ENCODE measurements at places on chromosomes 2 and 18.

GRCh38 chr2:238855891-238856580, 8.2 kb downstream of the TWIST2 start:
- DNase-seq = no peak

GRCh38 chr2:9498210-9498609, 23.9 kb downstream of the IAH1 start:
- no peak for DNase-seq

DNA sequence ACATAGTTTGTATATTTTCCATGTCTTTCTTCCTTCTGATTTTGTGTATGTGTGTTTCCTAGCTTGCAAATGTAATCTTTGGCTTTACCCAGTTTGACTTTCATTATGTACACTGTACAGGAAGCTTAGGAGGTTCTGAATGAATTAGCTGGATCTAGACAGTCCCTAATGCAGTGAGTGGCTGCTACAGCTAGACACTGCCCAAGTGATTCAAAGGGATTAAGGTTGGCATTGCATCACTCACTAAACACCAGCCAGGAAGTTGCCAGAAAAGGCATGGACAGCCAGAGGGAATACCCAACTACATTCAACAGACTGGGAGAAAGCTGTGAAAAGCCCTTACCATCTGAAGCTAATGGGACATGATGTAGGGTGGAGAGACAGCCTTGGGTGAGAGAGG, 316.0 kb upstream of the MEX3C start:
- no peak for DNase-seq

GRCh38 chr2:158487419-158487818, 30.7 kb downstream of the PKP4 start:
- no peak for DNase-seq

DNA sequence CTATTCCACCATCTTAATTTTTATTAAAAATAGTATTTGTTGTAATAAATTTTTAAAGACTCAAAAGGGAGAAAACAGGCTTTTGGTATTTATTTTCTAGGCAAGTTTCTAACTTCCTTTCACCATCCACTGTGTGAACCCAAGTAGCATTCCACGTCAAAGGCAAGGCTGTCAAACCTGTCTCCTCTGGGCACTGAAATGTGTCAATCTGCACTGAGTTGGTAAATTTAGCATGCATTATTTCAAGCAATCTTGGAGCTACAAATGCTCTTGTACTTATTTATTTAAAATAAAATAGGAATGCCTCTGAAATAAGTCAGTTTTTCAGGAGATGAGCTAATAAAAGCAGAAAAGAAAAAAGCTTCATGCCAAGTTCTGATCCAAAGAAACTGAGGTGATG, 130.9 kb upstream of the CNTNAP5 start:
- DNase-seq = no peak

DNA sequence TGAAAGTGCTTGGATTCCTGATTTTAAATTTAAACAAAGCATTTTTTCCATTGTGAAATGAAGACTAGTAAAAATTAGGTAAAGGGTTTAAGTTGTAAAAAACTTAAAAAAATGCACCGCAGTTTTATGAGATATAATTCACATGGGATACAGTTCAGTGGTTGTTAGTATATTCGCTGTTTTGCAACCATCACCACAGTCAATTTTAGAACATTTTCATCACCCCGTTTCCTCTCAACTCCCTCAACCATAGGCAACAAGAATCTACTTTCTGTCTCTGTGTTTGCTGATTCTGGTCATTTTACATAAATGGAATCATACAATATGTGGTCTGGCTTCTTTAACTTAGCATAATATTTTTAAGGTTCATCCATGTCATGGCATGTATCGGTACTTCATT, 4.0 kb downstream of the DGKD start:
- DNase-seq = no peak

- no peak for DNase-seq
Observed at GRCh38 chr2:210496512-210496911, 20.0 kb upstream of the LANCL1 start.

DNA sequence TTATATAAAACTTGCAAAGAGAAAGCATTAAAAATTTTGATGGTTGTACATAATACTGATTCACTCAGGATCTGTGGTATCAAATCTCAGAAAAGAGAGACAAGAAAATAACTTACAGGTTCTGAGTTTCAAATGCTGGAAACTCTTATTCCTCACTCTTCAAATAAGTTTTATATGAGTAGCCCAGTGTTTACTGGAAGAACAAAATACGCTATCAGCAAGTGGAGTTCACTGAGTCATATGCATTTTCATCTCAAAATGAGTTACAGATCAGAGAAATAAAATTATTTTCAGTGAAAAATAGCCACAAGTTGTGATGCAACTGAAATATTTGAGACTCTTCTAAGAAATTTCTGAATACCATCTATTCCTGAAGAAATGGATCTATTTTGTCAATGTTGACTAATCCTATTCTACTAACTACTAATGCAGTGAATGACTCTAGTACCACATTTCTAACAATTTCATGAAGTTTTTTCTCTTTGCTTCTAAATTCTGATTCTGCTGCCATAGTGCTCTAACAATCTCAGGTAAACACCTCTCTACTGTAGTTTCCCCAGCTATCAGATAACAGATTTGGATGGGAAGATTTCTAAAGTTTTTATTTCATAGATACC, 391.7 kb downstream of the ZEB2 start:
- no peak for DNase-seq

- no peak for DNase-seq
Observed at GRCh38 chr2:189175869-189176433, 3.6 kb downstream of the COL5A2 start.

DNA sequence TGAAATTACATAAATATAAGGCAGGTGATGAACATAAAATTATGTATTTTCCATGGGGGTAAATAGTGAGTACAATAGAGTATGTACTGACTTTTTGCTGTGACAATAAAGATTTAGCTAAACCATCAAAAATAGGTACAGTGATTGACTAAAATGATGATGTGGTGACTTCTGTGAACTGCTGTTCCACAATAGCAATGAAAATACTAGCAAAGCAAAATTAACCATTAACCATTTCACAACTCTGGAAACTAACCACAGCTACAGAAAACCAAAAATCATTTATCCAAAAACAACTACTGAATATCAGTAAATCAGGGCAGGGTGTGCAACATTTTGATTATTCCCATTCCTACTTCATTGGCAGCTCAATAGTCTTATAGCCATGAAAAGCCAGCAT, 161.4 kb upstream of the GYPC start:
- no peak for DNase-seq

DNA sequence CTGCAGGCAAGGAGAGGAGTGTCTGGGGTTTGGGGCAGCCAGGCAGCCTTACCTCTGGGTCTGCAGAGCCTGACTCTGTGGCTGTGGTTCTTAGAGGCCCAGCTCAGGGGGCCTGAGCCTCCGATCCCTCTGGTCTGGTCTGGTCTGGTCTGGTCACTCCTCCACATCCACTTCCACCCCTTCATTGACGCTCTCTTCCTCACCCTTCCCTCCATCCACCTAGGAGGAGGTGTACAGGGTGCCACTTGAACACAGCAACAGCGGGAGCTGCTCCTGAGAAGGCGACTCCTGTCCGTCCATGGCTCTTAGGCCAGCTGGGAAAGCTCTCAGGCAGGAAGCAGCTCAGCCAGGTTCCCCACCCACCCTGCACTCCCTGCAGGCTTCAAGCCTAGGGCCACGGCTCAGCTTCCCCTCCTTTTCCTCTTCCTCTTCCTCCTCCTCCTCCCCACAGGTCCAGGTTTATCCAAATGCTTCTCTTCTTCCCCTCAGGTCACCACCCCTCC, 16.9 kb downstream of the GPR55 start:
- no peak for DNase-seq

DNA sequence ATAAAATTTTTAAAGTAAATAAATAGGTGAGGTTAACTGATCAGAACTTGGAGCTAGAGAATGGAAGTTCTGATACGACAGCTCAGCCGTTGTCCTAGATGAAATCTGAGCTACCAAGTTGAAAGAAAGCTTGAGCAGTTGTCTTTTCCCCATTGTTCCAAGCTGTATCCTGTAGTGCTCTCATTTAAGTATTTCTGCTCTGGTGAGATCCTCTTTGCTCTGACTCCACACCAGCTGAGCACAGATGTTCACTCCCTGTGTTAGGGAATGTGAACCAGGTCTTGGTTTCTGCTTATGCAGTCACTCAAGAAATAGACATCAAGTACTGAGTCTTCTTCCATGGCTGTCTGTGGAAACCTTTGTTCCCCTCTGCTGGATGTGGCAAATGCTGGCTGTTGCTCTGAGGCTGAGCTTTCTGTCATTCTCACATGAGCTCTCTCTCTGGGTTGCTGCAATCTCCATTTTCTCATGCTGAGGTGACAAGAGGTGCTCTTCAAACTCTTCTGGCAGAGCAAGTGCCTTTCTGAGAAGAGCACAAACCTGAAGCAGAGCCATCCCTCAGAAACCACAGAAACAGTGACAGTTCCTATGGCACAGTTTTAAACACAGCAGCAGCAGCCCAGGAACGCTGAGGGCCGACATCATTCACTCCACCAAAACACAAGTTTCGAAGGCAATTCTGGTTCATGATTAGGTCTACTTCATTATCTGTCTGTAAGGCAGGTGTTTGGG, 194.1 kb downstream of the SP3 start:
- DNase-seq = no peak

DNA sequence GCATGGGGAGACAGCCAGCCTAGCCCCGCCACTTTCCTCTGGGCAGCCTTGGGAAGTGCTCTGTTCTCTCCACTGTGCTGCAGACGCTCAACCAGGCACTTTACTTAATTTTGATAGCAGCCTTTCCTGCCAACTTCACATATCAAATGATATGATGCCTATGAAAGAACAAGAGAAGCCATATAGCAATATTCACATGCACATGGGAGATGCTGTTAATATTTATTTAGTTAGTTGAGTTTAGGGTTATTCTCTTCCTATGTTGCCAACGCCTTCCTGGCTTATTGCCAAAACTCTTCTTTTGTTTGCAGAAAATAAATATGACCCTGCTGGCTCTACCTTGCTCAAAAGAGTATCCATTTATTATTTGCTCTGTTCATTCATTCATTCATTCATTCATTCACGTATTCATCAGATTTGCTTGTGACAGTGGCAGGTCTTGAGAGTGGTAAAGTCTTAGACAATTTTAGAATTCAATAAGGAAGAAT, 99.3 kb downstream of the GATA6 start:
- DNase-seq = no peak

GRCh38 chr2:174595116-174595809, 2.3 kb downstream of the WIPF1 start:
- peak; percentile 64 for DNase-seq

DNA sequence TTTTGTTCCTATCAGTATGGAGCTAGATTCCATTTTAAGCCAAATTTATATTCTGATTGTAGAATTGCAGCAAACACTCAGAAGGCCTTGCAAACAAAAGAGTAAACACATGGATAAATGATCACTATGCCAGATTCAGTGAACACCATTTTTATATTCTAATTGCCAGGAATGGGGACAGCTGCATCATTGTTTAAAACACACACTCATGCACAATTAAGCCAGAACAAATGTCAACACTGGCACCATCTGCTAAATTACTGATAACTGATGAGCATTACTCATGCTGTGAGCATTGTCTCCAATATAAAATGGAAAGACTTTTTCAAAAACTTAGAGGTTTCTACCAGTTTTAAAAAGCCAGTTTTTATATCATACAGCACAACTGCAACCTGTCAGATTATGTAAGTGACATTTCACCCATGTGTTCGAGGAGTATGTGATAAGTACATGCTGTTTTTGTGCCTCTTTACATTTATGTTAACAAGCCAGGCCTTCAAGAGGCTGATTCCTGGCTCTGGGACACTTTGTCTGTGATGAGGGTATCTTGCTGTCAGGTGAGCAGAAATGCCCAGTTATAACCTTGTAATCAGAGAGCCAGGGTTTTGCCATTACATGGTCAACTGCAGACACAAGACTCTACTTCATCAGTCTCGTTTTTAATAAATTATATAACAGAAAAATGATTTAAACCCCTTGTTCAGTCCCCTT, 4.4 kb upstream of the ST8SIA5 start:
- DNase-seq = no peak

GRCh38 chr2:32932825-32933755, 13.7 kb upstream of the LTBP1 start:
- DNase-seq = no peak

DNA sequence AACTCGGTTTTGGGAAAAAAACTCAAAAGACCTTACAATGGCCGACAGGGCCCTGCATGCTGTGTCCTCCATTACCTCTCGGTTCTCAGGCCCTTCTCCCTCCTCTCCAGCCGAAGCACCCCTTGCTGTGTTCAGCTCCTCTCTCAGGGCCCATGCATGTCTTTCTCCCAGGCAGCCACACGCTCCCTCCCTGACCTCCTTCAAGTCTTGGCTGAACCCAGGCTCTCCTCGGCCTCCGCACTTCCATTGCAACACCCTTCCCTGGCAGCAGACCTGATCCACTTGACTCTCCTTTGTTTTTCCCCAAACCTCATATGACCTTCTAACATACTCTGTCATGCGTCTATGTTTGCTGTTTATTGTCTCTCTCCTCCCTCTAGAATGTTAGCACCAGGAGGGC, 114.0 kb downstream of the CYP26B1 start:
- DNase-seq = no peak

DNA sequence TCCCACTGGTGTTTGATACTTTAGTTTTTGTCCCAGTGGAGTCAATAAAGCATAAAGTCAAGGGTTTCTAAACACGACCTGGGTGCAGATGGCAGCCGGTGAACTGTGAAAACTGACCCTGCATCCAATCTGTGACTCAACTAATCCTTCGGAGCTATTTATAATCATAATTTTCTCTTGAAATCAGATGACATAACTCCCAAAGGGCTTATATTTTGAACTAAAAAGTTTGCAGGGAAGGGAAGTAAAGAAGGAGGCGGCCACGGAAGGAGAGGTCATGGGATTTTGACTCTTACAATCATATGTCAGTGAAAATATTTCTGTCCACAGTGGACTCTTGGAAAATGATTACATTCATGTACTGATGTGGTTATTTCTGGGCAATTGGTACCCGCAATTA, 178.5 kb downstream of the PDE1A start:
- no peak for DNase-seq

DNA sequence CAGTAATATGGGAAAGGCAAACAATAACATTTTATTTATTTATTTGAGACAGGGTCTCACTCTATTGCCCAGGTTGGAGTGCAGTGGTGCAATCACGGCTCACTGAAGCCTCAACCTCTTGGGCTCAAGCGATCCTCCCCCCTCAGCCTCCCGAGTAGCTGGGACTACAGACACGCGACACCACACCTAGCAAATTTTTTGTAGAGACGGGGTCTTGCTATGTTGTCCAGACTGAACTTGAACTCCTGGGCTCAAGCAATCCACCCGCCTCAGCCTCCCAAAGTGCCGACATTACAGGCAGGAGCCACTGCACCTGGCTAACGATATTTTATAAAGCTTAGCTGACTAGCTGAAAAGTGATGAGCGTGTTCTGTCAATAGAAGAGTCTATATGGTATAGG, 17.5 kb upstream of the PLEKHH2 start:
- DNase-seq = no peak

- no peak for DNase-seq
Observed at GRCh38 chr2:39647104-39647765, 18.5 kb upstream of the TMEM178A start.

GRCh38 chr18:74524097-74524496, 10.2 kb upstream of the CNDP1 start:
- no peak for DNase-seq

All from CD4-positive, alpha-beta T cell treated with Interleukin-4 for 1 hour (primary cell).